Activated CD8-positive, alpha-beta memory T cell treated with anti-CD3 and anti-CD28 coated beads, Interleukin-2, amount 50 U/mL, for 4 hours (primary cell): ENCODE measurements at places on chromosomes 5 and 9.

- DNase-seq, result no peak
Measured at GRCh38 chr5:175728885-175729828, 71.3 kb downstream of the HRH2 start.

DNA sequence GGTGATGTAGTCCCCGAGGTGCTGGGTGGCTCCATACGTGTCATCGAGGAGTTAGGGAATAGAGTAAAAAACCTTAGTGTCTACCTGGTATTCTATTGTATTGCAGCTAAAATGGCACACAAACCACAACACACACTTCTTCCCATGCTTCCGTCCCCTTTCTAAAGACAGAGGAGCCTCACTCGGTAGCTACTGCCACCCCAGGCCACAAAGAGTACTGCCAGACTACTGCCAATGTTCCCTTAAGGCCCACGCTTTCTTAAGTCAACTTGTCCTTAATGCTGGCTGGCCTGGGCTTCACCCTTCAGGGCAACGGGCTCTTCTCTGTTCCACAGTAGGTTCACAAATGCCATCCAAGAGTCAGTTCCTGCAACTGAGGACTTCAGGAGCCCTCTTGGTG is 673.0 kb downstream of the ELAVL2 start:
- no peak for DNase-seq

DNA sequence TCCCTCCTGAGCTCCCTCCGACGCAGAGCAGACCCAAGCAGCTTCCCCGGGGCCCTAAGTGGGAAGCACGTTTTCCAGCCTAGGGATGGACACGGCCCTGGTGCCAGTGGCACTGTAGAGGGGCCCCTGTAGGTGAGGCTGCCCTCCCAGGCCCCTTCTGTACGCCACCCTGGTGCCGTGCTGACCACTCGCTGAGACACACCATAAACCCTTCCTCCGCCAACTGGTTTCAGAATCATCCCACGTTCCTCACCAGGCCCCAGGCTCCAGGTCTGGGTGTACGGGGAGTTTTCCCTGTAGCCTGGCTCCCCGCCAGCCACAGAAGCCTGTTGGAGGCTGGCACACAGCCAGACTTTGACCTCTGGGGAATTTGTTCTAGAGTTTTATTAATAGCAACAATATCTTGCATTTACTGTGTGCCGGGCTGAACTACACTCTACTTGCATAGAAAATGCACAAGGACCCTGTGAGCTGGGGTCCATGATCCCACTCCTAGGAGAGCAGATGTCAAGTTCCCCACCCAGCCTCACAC is 18.2 kb upstream of the WDR38 start:
- no peak for DNase-seq

GRCh38 chr5:163330723-163331668 is 106.4 kb upstream of the CCNG1 start:
- DNase-seq, result no peak

GRCh38 chr5:59133764-59134261 is 550.9 kb downstream of the RAB3C start:
- DNase-seq, result no peak

DNA sequence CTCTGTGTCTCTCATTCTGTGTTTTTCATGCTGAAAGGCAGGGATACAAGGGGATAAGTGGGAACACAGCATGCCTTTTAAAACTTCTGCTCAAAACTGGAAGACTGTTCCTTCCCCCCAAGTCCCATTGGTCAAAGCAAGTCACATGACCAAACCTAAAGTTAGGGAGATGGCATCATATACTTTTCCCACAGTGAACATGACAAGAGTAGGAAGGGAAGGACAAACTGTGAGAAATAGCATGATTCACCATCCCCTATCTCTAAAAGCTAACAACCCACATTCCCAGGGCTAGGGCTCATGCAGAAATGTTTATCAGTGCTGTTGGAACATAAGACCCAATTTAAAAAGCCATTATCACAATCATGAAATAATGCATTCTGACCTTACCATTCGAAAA is 24.2 kb upstream of the SHISAL2B start:
- DNase-seq, result no peak

DNA sequence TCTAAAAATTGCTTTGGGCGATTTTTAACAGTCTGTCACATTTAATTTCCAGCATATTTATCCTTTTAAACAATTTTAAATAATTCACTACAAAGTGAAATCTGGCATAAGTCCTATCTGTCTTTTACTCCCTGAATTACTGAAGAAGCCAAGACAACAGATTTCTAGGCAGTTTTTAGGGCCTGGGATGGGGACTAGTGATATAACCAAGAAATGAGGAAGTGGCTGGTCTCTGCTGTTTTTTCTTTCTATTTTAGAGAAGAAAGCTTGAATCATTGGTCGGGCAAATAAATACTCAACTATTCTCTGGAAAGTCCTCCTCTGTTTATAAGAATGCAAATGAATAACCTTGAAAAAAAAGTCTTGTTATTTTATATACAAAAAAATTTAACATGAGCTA is 79.7 kb upstream of the SSBP2 start:
- DNase-seq, result no peak

DNA sequence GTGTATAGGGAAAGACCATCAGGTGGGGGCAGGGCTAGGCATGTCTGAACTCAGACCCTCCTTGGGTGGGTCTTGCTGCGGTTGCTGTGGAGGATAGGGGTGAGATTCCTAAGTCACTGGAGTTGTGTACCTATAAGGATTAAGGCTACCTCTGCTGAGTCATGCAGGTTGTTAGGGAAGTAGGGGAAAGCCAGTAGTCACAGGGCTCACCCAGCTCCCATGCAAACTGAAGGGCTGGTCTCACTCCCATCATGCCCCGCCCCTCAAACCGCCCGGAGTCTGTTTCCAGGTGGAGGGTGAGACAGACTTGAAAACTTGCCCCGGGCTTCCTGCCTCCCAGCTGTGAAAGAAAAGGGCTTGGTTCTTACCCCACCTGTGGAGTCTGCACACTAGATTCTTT is 161.8 kb downstream of the CAVIN4 start:
- no peak for DNase-seq

GRCh38 chr9:29773676-29774075 is 2200.4 kb upstream of the C9orf72 start:
- DNase-seq, result no peak

GRCh38 chr5:67510204-67510603 is 313.6 kb upstream of the CD180 start:
- DNase-seq, result no peak
